Cardiac fibroblast (primary cell): ENCODE measurements at places on chromosomes 6 and 20.

DNA sequence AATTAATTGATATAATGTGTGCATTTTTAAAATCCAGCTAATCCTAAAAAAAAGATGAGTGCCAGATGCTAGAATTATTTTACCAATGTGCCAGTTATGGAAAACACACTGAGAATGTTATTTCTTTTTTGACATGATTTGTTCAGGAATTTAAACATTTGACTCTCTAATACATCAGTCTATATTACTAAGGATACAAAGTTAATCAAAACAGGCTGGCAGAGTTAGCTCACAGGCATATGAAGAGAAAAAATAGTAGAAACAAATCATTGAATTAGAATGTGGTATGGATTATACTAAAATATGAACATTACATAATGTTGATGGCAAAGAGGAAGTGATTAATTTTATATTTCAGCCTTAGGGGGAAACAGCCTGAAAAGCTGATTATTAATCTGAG is 368.3 kb upstream of the GJE1 start:
- no peak for DNase-seq

DNA sequence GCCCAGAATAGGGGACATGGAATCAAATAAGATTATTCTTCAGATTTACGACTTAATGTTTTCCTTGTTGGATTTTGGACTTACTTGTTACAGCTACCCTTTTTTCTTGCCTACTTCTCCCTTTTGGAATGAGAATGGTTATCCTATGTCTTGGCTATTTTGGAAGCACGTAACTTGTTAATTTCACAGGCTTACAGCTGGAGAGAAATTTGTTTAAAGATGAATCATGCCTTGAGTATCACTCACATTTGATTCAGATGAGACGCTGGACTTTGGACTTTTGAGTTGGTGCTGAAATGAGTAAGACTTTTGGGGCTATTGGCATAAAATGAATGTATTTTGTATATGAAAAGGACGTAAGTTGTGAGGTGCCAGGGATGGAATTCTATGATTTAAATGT is 83.3 kb downstream of the SMPDL3A start:
- DNase-seq: no peak

DNA sequence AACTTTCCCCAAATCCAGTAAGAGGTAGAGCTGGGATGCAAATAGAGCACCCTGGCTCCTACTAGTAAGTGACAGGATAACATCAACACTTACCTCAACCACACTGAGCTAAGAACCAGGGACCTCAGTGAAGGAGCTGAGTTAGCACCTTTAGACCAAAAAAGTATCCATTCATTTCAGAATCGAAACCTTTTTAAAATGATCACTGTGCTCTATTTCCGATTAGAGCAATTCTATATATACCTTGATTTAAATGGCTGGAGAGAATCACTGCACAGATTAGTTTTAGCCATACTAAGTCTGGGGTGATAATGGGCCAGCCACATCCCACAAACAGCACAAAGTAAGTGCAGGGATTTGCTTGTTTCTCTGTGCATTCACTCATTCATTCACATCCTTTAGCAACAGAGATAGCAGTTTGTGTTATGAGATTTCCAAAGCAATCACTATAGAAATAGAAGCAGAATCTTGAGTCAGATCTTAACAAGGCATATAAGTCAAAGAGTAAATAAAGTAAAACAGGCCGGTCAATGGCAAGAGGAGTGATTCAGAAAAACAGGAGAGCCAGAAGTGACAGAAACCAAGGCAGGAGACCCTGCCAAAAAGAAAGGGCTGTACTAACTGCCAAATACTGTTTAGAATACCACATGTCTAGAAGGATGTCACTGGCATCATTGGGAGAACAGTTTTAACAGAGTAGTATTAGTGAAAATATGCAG is 136.3 kb downstream of the KIF13A start:
- peak; percentile 43 for DNase-seq

DNA sequence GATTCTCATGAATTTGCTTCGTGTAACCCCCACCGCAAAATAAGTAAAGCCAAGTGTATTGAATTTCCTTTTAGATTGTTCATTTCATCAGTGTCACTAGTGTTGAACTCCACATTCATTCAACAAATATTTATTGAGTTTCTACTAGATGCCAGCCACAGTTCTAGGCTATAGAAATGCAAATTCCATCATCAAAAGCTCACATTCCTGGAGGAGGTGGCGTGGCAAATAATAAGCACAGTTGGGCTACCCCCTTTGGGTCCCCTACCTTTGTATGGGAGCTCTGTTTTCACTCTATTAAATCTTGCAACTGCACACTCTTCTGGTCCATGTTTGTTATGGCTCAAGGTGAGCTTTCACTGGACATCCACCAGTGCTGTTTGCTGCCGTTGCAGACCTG is 12.7 kb upstream of the ME1 start:
- DNase-seq: no peak

DNA sequence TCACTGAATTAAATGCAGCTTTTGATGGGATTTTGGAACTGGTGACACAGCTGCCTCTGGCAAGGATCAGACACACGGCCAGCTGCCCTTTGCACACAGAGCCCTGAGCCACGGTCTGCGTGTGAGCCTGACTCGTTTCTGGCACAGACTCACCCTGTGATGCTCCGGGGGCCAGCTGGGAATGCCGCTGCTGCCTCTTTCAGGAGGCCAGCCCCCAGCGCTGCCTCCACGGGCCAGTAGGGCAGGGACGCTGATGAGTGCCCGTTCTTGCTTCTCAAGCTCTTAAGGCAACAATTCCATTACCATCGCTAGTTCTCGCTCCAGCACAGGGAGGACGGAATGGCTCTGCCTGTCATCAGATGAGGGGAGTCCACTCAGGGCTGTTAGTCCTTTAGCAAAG is 61.6 kb downstream of the IRF4 start:
- DNase-seq: peak; percentile 5
